NB4 (cell line): ENCODE measurements at places on chromosomes 4 and X.
A peak's percentile ranks its signal among the peaks of the same experiment; 100 is the strongest.

DNA sequence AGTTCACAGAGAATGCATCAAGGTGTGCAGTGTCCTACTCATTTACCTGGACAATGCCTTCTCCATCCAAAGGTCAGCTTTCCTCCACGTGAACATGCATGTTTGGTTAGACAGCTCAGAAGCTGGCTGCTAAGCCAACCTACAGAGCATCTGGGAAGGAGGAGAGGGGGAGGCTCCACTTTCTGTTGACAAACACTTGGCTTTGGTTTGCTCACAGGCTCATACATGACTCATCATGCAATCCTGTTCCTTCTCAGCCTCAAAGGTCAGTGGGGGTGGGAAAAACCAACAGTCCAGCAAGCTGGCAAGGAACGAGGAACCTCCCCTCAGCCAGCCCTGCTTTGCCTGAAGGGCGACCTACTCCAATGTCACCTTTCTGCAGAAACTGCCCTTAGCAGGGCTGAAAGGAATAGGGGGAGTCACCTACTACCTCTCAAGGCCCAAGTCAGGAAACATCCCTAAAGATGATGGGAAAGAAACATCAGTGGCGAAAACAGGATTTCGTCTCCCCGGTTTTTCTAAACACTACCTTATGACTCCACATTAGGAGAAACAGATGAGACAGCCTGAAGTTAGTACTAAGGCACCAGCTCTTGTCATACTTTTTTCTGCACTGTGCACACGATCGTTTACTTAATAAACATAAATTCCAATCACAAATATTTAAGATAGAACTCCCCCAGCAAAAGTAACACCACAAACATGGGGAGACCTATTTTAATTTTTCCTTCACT is 37.9 kb downstream of the RELL1 start:
- DNase-seq: peak; percentile 91

DNA sequence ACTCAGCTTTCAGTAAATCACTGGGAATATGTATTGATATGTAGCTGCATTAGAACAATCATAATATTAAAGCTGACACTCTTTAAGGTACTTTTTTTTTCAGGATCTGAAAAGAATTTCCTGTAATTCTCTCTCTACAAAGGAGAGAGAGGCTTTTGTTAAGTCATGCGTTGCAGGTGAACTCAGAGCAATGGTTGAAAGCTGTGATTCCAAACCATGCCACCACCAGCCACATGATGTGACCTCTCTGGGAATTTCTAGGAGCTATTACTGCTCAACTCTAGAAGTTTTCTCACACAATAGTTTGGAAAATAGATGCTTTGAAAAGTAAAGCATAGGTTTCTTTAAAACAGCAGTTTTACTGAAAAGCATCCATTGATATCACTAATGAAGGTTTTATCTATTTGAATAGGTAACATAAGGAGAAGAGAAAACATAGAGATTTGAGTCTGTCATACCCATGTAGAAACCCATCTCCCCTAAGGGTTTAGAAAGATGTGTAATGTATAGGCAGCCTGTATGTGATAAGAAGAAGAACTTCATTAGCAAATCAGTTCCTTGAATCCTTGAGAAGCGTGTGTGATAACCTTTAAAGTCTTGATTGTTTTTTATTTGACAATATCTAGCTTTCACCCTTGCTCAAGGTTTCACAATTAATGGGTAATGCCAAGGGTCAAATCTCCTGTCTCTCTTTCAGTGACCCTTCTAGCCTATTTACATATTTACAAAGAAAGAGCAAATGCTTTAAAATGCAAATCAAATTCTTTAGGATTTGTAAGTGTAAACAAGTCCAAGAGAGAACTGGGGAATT is 161.0 kb upstream of the ANKRD50 start:
- DNase-seq: no peak

- DNase-seq: no peak
These were observed 121.6 kb upstream of the TBC1D9 start for GRCh38 chr4:140877781-140878180.

DNA sequence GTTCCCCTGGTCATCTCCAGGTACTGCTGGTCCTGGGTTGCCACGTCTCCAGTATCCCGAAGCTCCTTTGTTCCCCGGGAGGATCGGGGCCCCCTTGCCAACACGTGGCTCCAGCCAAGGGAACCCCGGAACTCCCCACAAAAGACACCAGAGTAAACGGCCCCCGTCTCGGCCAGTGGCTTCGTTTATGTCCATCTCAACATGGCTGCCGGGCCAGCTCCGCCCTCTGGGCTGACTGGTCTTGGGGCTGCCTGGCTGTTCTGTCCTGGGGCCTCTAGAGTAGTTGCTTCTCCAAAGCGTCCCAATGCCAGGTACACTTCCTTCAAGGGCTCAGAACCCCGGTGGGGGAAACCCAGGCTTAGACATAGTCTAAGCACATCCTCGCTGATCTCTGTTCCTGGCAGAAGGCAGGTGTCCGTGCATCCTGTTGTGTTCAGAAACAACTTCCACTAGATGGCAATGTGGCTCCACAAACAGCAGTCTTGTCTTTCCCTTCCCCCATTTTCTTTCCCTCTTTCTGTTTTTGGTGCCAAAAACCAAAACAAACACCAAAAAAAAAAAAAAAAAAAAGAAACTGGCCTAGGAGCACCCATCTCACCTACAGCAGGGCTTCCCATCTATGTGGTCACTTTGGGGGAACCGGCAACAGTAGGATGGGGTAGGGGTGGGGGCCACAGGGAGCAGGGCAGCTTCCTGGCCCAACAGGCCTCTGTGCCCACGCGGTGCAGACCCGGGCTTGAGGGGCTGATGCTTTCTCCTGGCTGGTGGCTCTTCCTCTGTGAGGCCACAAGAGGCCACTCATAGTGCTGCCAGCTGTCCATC is 35.3 kb downstream of the NBDY start:
- peak; percentile 81 for DNase-seq

DNA sequence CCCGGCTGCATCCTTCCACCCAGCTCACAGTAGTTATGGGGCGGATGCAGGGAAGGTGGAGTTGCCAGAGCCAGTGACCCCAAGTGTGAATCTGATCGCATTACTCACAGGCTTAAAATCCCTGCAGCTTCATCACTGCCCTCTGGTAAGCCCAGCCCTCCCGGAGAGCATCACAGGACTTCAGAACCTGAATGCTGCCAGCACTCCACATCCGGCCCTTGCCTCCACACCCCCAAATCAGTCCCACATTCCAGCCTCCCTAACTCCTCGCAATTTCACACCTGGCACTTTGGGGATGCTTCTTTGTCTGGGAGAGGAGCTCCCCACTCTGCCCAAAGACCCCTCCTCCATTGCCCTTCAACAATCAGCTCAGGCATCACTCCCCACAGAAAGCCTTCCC is 15.6 kb downstream of the RASL11B start:
- no peak for DNase-seq

DNA sequence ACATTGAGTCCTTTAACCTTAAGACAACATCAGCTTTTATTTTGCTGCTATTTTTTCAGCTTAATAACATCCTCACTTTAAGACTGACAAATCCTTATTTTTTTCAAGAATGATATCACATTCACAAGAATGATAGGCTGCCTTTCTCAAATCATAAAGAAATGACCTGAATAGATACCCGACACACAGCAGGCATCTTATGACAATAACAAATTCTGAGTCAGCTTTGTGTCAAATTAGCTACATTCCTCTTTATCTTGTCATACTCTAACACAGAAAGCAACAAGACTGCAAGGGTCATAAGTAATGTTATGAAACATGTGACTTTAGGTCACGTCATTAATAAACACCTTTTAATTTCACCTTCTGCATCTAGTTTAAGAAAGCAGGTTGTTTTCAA is 2387.6 kb downstream of the PCDH7 start:
- no peak for DNase-seq

GRCh38 chr4:41460641-41461040 is 77.3 kb upstream of the LIMCH1 start:
- no peak for DNase-seq

DNA sequence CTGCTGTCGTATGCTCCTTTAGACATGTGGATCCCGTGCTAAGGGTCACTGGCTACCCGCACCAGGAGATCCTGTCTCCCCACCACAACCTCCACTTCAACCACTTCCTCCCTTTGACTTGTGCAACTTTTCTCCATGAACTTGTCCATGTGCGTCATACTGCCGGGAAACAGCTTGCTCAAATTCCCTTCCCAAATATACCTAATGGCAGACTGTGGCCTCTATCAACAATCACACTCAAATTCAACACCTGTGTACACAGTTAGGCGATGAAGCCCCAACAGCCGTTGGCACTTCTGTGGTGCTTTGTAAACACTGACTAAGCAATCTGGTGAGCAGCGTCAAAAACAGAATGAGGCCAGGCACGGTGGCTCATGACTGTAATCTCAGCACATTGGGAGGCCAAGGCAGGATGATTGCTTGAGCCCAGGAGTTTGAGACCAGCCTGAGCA is 49.5 kb downstream of the CD99L2 start:
- DNase-seq: peak; percentile 86

GRCh38 chr4:152949930-152950329 is 13.8 kb downstream of the FHDC1 start:
- DNase-seq: no peak

DNA sequence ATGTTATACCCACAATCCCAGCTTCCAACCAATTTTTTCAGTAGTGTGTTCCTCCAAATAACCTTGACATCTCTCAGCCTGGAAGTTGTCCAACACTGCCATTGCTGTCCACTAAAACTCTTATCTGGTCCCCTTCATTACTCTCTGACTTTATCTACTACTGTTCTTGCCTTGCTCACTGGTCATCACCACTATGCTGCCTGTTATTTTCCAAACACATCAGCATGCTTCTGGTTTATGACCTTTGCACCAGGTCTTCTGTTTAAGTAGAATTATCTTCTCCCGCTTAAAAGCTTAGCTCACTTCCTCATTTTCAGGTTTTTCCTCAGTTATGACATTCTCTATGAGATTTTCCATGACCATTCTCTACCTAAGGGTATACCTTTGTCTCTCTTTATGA is 5.5 kb downstream of the ELMOD2 start:
- no peak for DNase-seq

- DNase-seq: peak; percentile 15
These were observed 85.9 kb downstream of the ASMT start for GRCh38 chrX:1700757-1701156.
